ENCODE measurements at places on chromosomes 11 and 22.

DNA sequence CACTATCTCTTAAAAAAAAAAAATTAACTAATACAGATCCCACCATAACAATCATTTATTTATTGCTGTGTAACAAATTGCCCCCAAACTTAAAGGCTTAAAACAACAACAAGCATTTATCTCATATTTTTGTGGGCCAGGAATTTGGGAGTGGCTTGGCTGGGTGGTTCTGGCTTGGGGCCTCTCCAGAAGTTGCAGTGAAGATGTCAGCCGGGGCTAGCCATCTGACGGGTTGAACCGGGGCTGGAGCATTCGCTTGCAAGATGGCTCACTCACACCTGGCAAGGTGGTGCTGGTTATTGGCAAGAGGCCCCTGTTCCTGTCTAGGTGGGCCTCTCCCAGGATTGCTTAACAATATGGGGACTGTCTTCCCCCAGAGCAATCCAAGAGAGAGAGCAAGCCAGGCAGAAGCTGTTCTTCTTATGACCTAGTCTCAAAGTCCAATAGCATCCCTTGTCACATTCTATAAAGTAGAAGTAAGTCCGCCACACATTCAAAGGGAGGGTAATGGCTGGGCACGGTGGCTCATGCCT, 29.5 kb downstream of the ACO2 start:
- DNase-seq, result no peak

DNA sequence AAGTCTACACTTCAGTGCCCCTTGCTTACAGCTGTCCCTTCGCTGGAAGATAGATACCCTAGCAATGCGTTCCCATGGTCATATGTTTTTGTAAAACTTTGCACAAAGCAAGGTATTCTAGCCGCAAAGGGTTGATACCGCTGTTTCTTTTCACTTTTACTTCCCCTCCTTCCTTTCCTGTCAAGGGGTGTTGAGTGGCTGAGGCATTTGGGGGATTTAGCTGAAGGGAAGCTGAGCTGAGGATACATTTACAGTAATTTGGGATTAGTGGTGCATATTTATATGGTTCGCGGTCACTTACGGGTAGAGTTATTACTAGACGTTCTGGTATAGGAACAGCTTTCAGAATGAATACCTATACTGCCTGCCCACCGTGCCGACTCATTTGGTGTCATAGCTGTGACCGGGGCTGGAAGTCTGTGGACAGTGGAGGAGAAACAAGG, 86.9 kb upstream of the WNT11 start:
- DNase-seq, result no peak

DNA sequence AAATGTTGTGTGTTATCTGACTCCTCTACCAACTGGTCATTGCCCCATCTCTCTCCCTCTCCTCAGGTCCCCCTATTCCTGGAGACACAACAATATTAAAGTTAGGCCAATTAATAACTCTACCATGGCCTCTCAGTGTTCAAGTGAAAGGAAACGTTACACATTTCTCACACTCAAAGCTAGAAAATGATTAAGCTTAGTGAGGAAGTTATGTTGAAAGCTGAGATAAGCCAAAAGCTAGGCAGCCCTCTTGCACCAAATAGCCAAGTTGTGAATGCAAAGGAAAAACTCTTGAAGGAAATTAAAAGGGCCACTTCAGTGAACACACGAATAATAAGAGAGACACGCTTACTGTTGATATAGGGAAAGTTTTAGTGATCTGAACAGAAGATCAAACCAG, 6.9 kb downstream of the DLG2 start:
- no peak for DNase-seq

DNA sequence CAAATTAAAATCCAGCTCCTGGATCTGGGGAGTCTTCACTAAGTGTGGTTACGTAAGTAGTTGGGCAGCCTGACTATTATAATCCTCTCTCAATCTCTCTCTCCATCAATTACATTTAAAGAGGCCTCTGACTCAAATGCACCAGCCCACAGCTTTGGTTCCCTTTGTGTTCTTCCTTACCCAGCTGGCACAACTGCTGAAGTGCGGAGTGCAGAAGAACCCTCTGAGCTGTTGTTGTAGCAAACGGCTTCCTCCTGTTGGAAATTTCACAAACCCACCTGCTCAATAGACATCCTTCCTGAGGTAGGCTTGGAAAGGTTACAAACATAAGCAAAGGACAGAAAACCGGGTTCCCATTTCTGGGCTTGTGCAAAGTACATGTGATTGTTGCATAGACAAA, 17.0 kb upstream of the SORL1 start:
- no peak for DNase-seq

DNA sequence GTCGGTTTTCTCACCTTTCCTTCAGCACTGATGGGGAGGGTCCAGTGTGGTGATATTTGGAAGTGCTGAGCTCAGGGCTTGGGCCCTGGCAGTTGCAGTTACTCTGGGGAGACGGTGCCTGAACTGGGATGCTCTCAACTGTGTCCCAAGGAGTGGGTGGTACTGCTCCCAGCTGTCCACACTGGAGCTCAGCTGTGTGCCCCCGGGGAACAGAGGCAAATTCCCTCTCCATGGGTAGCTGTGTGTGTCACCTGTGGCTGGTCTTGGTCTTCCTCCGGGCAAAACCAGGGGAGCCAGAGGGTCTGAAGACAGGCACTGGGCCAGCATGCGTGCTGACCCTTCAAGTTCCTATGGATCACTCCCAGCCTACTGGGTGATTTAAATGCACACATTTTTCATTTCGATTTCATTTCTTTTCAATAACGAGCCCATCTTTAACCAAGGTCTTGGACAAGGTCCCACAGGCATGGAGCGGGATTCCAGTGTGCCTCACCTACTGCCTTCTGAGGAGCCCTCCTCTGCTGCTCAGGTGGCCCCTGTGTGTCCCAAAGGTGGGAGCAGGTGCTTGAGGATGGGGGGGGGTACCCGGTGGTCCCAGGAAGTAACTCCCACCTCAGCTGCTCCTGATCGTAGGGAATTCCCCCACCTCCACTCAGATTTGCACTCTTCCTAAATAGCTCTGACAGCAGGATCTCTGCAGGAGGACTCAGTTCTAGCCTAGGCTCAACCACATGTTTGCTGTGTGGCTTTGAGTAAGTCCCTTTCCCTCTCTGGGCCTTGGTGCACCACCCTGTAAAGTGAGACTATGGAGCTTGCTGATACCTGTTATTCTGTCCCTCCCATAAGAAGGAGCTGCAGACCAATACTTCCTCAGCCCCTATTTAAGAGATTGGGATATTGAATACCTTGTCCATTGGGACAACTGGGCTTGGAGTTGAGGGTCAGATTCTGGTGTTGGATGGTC, 16.8 kb downstream of the PRDM11 start:
- no peak for DNase-seq

DNA sequence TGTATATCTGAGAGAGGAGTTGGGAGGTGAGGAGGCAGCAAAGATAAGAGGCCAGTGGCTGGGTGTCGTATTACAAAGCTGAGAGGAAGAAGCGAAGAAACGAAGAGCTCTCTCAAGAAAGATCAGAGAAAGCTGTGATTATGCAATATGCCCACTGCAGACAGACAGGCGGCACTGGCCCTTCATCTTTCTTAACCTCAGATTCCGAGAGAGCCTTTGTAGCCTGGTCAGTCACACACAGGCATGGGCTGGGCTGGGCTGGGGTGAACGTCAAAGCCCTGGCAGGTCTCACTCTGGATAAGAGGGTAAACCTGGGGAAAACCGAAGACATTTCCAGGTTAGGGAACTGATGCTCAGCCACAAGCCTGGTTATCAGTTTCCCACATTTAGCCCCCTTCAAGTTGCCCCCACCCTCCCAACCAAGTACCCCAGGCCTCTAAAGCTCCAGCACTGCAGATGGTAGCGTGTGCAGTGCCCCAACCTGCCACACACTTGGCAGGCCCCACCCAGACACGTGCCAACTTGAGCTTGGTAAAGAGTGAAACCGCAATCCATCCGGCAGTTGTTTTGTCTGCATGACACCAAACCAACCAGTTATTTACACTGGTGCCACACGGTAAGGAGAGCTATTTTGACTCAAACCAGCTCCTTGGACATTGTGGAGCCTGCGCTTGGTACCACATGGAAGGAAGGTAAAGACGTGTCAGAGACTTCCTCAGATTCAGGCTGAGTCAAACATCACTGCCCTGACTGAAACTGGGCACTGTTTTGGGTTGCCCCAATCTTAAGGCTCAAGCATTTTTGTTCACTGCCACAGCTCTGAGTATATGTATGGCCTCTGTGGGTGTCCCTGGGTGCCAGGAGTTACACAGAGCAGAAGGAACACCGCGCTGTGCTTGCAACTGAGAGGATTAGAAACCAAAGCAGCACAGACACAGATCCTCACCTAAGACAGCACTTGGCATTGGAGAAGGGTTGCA, 135.9 kb downstream of the FDX1 start:
- no peak for DNase-seq

DNA sequence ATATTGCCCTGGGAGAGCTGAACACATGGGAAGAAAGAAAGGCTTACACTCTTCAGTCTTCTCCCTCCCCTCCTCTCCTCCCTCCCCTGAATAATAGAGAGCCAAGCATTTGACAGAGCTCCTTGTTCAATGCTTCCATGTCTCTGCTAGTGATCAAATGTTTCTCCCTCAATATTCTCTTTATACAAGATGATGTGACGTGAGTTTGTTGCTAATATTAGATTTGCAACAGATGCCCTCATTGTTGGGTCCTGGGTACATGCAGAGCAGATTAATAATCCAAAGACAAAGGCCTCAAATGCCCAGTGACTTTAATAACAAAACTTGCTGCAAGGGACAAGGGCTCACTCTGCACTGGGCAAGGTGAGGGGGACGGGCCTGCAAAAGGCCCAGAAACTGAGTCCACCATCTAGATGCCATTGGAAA, 7.1 kb upstream of the ENDOD1 start:
- no peak for DNase-seq

DNA sequence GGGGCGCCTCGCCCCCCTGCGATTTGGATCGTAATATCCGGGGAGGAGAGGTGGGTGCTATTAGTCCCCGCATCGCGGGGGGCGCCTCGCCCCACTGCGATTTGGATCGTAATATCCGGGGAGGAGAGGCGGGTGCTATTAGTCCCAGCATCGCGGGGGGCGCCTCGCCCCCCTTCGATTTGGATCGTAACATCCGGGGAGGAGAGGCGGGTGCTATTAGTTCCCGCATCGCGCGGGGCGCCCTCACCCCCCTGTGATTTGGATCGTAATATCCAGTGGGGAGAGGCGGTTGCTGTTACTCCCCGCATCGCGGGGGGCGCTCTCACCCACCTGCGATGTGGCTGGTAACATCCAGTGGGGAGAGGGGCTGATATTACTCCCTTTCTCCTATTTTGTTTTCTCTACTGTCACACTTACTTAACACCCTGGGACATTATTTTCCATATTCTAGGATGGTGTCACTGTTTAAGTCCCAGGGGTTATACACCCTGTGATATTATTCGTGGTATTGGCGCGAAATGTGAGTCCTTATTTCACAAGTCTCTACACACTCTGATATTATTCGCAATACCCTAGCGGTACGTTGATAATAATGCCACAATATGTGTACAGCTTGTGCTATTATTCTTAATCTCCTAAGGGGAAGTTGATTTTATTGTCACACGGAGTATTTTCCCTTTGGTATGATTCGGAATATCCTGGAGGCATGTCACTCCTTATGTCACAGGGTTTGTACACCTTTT, 57.8 kb upstream of the ALDH3B2 start:
- DNase-seq, result no peak

GRCh38 chr11:44356351-44356750, 46.4 kb upstream of the ALX4 start:
- no peak for DNase-seq

All from NCI-H1092 (cell line).